ENCODE measurements at places on chromosomes 4 and X.

DNA sequence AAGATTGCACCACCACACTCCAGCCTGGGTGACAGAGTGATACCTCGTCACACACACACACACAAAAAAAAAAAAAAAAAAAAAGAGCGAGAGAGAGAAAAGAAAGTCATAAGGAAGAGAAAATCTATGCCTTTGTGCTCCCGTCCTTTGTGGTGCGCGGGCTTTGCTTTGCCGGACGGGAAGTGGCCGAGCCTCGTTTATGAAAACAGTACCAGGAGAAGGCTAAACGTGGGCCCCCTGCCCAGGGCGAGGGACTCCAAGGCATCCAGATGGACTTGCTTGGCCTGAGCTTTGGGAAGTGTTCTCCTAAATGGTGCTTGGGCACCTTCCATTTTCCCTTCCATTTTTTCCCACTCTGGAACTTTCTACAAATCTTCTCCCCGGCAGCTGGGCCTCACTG is 109.3 kb upstream of the LRPAP1 start:
- no peak for DNase-seq

DNA sequence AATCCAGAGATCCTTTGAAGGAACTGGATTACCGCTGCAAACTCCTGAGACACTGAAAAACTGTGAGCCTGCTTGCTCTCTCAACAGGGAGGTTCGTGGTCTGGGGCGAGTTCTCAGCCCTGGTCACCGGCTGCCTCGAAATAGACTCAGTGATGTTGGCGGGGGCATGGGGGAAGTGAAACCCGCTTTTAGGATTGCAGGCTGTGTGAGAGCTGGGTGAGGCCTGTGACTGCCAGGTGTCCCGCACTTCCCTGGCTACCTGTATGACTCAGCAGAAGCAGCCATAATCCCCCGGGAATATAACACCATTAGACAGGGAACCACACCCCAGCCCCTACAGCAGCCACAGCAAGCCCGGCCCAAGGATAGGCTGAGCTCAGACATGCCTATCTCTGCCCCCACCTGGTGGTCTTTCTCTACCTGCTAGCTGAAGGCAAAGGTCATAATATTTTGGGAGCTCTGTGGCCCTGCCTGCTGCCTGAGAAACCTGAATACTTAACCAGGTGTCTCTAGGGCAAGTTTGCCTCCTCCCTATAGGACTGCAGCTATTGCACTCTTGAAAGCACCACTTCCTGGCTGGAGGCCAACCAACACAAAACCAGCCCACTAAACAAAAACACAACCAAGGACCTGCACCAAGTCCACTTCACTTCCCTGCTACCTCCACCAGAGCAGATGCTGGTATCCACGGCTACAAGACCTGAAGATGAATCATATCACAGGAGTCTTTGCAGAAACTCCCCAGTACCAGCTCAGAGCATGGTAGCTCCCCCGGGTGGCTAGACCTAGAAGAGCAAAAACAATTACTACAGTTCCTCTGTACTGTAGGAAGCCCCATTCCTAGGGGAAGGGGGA is 202.0 kb downstream of the RRAGB start:
- DNase-seq: no peak

DNA sequence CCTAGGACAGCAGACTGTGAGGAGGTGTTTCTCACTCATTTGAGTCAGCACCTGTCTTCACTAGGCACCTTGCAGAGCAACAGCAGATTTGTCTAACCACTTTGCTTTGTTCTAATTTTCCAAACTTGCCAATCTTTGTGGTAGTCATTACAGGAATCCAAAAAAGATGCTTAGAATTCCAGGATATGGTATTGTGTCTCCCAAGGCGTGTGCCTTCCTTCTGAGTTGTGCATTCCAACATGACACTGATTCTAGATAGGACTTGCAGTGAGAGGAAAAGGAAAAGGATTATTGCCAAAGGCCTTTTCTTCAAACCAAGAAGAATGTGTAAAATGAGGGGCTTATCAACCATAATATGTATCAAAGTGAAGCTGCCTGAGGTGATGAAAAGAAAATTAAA is 126.2 kb downstream of the MAPK10 start:
- no peak for DNase-seq

DNA sequence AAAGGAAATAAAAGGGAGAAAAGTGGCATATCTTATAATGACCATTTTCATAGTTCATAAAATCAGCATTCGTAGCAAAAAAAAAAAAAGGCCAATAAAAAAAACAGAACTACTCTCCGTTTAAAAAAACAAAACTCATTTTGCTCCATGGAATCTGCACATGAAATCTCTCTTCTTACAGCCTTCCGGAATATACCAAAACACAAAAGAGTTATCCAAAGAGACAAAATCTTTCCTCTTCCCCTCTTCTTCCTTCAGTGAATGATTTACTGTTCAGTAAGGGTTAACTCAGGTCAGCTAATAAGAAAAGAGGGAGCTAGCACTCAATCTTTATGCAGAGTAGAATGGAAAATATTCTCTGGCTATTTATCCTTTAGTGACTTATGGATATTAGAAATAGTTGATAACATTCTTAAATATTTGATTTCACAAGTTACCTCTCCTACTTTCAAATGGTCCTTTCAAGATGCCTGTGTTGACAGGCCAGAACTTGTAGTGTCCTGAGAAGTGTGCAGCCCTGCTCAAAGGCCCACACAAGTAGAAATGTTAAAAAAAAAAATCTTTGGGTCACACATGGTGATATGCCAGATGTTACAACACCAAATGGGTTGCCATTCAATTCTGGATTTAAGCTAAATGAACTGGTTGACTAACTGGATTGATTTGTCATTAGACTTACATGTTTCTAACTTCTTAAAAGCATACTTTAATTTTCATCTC is 42.1 kb downstream of the PDGFC start:
- no peak for DNase-seq

GRCh38 chr4:184115399-184115798 is 102.3 kb downstream of the ENPP6 start:
- DNase-seq: no peak

DNA sequence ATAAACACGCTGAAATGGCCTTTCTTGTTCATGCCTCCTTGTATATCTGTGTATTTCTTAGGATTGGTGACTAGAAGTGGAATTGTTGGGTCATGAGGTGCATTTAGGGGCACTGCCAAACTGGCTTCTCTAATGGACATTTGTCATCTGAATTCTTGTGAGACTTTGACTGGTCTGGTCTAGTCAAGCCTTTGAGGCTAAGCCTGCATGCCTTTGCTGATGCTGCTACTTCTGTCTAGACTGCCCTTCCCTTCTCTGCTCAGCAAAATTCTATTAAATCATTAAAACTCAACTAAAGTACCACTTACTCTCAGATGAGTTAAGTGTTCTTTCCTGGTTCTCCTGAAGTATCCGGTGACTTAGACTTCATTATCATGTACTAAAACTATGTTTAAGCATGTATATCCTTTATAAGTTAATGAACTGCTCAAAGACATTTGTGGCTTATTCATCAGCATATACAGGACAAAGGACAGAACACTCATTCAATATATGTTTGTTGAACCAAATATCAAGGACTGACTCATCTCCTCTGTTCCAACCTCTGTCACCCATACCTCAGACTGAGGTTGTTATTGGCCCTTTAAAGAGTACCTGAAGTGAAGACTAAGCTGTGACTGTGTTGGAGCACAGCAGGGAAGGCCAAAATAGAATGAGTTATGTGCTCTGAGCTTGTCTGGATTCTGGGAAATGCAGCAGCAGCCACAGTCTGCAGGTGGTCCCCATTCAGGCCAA is 9.0 kb downstream of the TCEAL1 start:
- DNase-seq: no peak

DNA sequence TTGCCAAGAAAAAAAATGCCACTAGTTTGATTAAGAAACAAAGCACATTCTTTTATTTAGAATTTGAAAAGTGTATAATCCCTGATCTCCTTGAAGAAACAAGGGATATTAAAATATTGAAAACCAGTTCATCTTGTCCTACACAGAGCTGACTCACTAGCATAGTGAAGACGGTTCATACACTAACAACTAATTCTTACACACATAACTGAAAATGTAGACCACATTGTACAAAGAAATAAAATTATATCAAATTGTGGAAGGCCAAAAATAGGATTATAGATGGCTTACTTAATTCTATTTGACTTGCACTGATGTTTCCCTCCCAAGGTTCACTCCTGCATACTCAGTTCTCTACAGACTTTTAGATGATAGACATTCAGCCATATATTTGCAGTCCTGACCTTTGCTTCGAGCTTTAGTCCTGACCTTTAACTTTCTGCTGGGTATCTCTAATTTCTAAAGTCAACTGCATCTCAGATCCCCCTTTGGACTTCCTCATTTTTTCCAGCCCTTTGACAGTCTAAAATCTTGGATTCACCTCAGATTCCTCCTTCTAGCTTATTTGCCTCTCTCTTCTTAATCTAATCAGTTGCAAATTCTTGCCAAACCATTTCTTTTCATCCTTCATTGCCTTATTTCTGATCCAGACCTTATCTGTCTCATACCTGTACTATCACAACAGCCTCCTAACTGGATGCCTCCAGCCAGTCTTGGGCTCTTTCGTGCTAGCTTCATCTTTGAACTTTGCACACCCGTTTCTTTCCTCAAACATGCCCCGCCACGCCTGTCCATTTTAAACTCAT is 4.5 kb upstream of the WWC2 start:
- DNase-seq: no peak

DNA sequence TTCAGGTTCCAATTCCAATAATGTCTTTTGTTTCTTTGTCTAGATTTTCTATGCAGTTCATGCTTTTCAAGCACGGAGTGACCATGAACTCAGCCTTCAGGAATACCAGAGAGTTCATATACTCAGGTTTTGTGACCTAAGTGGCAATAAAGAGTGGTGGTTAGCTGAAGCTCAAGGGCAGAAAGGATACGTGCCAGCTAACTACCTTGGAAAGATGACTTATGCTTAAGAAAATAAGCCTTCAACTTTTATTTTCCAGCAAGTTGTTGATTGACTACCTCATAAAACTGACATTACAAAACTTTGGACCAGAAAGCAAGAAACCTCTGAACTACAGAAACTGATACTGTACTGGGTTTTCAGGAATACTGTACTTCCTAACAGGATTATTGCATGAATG is 30.8 kb downstream of the INTS12 start:
- no peak for DNase-seq

GRCh38 chrX:87728024-87728423 is 210.4 kb downstream of the KLHL4 start:
- DNase-seq: no peak

DNA sequence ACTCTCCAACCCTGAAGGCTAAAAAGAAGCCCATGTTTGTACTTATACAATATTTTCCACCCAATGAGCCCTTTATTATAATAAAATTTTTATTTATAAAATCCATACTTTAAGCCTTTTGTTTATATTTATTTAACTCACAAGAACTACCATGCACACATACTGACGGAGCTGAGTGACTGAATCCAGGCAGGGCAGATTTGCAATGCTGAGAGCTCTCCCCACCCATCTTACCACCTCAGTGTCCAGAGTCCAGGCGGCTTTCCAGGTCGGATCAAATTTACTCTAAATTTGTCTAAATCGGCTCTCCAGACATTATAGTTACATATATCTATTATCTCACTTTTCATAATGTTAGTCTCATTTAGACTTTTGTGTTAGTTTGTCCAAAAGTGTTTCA is 74.1 kb downstream of the ARHGAP10 start:
- DNase-seq: no peak

GRCh38 chr4:1691737-1692373 is 7.7 kb upstream of the FAM53A start:
- no peak for DNase-seq

DNA sequence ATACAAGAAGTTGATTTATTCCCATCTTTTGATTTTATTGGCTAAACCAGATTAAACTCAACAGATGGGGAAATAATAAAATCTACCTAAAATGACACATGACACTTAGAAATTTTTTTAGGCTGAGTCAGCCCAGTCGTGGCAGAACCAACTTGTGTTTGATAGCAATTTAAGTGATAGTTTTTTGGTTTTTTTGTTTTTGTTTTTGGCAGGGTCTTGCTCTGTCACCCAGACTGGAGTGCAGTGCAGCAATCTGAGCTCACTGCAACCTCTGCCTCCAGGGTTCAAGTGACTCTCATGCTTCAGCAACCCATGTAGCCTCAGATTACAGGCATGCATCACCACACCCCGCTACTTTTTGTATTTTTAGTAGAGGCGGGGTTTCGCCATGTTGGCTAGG is 370.3 kb upstream of the NOCT start:
- no peak for DNase-seq

- DNase-seq: no peak
These were observed 40.0 kb upstream of the PDGFRA start for GRCh38 chr4:54189140-54189539.

GRCh38 chr4:168521721-168522120 is 24.9 kb downstream of the PALLD start:
- no peak for DNase-seq

DNA sequence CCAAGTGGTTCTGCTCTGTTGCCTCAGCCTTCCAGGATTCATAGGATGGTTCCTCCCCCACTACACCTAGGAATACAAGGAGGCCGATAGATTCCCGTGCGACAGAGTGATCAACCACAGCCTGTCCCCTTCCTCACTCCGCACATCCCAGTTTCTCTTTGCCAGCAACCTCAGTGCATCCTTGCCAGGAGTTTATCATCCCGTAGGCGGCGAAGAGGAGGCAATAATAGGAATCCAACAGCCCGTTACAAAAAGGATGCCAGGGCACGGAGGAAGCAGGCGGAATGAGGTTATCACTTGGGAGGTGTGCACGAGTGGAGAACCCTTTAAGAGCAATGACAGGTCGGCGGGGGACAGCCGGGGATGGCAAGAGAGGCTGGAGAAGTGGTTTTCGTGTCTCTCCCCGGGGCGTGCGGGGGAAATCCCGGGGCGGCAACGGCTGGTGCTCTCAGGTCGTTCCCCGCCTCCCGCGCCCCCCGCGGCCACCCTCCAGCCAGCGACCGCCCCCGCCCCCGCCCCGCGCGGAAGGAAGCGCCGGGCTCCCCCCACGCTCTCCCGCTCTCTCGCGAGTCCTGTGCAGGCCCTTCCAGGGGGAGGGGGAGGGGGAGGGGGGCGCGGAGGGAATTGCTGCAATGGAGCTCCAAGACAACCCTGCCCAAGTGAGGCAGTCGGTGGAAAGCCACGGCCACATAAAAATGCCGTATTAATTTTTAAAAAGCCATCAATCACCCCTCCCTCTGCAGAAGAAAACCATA is 1.6 kb downstream of the PPP3CA start:
- peak; percentile 30 for DNase-seq

GRCh38 chrX:11664211-11665167 is 1.2 kb downstream of the ARHGAP6 start:
- DNase-seq: no peak

- DNase-seq: peak; percentile 23
These were observed 39.0 kb downstream of the DDX60 start for GRCh38 chr4:168279556-168279955.

Data from suppressor macrophage treated with lipopolysaccharide for 4 hours (primary cell).